ENCODE measurements at places on chromosomes 1 and 21.

- DNase-seq, result no peak
These were observed 767 bp upstream of the EGLN1 start for GRCh38 chr1:231422798-231423309.

DNA sequence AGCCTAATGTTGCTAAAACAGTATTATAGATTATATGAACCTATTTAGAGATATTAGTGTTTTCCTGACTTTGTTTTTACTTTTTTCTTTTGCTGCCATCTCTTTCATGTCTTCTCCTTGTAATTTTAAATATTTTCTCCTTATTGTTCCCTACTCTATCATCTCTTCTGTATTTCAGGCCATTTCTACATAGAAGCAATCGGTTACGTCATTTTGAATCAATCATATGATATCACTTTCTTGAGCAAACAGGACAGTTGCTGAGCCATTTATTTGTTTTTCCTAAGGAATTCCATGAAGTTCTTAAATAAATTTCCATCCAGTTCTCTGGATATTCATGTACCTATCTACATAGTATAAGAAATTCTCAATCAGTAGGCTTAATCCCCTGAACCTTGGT lies 287.2 kb downstream of the NUF2 start:
- DNase-seq, result no peak

GRCh38 chr1:8463144-8463927 lies 145.4 kb downstream of the SLC45A1 start:
- DNase-seq, result no peak

DNA sequence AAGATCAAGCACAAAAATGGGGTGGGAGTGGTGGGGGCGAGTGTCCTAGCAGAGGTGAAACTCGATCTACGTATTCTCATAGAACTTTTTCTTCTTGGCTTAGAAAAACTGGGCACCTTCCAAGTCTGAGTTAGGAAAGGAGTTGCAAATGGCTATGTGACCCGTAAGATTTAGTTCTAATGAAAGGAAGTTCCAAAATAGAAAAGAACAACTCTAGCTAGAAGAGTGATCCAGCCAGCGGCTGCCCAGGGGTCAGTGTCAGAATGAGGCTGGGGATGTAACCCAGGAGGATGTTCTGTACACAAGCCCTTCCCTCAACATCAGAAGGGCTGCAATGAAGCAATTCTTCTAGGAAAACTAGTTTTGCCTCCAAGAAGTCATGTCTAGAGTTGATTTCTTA lies 5.2 kb downstream of the MTARC1 start:
- DNase-seq, result no peak

- no peak for DNase-seq
These were observed 122.4 kb downstream of the AKT3 start for GRCh38 chr1:243727503-243728203.

DNA sequence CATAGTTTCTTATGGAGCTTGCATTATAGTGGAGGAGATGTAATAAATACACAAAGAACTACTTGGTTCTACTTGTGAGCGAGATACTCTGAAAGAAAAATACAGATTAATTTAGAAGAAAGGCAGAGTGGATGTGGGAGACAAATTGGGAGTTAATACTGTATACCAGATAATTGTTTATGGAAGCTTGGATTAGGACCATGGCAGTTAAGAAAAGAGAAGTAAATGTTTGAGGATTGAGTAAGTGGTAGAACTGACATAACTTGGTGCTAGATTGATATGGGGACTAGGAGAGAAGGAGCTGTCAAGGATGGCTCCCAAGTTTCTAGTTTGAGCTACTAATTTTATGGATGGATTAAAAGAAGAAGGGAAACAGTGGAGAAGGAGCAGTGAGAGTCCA lies 47.3 kb downstream of the INKA2 start:
- no peak for DNase-seq

- DNase-seq, result no peak
These were observed 30.8 kb upstream of the GTF2B start for GRCh38 chr1:88922214-88922613.

DNA sequence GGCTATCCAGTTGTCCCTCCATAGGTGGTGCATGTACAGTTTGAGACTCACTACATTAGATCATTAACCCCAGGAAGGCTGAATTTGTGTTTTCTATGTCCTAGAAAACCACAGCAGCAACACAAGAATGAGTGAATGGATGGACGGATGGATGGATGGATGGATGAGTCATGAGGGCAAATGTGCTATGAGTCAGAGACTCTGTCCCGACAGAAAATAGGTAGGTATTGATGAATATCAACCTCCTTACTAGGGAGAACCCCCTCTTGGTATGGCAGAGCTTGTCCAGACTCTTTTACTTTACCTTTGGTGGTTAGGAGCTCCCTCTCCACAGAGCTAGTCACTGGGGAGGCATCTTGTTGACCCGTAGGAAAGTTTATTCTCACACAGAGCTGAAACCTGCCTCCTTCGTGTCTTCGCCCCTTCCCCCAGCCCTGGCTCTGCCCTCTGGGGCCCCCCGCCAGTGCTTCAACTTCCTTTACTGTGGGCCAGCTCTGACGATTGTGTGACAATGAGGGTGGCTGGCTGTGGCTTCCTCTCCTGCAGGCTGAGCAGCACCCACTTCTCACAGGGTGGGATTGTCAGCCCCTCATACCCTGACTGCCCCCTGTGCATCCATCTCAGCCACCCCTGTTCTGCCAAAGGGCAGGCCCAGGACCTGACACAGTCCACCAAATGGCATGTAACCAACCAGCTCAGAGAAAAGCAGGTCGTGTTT lies 145.2 kb downstream of the FOXD2 start:
- peak; percentile 20 for DNase-seq

GRCh38 chr1:4684864-4685522 lies 30.6 kb downstream of the AJAP1 start:
- DNase-seq, result no peak

DNA sequence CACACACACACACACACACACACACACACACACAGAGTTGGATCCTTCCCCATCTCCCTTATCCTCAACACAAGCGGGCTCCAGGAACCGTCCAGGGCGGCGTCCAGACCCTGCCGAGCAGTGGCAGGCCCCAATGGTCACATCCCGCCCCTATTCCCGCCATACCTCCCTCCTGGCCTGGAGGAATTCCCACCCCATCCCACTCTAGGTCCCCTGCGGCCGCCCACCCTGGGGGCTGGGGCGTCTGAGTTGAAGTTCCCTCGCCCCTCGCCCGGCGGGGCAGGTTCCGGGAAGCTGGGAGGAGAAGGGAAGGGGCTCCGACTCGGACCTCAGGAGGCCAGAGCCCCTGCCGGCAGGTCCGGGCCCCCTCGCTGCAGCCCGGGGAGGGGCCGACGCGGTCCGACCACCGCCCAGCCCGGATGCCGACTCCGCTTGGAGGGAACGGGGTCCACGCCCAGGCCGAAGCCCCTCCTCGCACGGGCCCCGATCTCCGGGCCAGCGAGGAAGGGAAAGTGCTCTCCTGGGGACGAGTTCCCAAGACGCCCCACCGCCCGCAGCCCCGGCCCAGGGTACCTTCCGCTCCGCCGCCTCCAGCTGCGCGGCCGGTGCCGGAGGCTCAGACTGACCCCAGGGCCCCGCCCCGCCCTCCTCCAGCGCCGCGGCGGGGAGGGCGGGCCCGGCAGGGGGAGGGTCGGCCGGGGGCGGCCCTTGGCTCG lies at the start of gene RHOC:
RHOC (minus strand) TSS at position 623 of the 716 bp plus-strand sequence. CDS start 3,328 bp downstream, outside the sequence.
- DNase-seq, result peak; percentile 70

DNA sequence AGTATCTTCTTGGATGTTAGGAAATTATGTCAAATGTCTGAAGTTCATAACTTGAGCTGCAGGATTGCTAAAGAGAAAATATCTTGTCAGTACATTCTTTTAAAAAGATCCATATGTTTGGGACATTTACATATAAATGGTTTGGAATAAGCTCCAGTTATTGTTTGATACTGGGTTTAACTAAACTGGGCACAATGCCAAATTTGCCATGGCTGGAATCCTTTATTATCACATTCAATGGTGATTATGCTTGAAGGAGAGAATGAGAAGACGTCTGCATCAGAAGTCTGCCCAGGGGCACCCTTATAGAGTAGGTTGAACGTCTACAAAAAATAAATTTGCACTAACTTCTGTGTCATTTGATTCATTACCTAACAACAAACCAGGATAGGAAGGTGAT lies 652.5 kb downstream of the AMY1C start:
- DNase-seq, result no peak

DNA sequence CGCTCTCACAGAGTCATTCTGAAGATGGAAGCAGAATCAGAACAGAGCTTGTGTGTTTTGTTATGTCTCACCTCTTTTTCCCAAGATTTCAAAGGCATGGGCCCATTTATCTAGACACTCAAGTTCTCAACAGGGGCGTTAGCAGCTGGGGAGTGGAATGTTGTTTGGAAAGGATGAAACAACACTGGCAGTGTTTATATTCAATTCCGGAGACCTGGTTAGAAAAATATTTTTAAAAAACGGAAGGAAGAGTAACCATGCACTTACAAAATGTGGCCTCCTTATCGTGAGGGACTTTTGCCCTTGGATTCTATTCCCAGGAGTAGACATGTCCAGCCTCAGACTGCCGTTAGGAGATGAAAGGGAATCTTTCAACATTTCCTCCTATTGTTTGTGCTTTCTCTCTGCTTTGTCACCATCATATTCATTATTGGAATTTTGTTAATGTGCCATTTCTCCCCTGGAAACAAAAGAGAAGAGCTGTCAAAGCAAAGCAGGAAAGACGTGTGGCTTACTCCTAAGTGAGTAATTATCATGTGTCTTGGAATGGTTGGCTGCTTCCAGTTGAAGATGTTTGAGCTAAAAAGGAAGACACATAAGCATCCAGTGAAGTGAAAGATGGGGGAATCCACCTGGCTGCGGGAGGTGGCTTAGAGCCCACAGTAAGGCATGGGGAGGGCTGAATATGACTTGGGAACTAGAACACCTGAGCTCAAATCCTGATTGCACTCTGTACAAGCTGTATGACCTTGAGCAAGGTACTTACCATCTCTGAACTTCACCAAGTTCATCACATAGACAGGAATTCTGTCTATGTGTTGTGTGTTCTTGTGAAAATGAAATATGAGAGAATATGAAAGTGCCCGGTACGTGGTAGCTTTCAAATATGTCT lies 71.7 kb upstream of the JUN start:
- no peak for DNase-seq

DNA sequence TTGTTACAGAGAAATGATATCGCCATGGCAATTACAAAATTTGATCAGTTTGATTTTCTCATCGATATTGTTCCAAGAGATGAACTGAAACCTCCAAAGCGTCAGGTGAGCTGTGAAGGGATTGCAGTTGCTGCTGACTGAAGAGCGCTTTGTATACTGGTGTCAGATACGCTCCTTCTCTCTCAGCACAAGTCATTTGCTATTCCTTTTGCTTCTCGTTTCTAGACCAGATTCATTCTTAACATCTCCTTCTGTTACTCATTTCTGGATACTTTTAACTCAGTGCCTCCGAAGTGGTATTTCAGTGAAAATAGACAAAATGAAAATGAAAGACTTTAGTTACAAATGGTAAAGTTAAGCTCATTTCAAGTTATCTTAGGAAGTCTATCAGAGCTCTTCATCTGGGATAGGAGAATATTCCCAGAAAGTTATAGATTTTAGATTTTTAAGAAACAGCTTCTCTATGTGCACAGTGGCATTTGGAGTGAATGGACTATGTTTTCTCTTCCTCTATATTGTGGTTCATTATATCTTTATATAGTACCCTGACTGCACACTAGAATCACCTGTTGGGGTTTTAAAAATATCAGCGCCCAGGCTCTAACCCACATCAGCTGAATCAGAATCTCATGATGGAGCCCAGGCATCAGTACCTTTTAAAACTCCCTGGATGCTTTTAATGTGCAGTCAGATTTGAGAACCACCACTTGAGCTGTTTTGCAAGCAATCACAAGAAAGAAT lies 30.3 kb upstream of the KCNQ4 start:
- no peak for DNase-seq

- DNase-seq, result peak; percentile 34
These were observed 86.8 kb downstream of the LRRC8C start for GRCh38 chr1:89719502-89720306.

- DNase-seq, result peak; percentile 27
These were observed 2.6 kb downstream of the RNF220 start for GRCh38 chr1:44407430-44408211.

DNA sequence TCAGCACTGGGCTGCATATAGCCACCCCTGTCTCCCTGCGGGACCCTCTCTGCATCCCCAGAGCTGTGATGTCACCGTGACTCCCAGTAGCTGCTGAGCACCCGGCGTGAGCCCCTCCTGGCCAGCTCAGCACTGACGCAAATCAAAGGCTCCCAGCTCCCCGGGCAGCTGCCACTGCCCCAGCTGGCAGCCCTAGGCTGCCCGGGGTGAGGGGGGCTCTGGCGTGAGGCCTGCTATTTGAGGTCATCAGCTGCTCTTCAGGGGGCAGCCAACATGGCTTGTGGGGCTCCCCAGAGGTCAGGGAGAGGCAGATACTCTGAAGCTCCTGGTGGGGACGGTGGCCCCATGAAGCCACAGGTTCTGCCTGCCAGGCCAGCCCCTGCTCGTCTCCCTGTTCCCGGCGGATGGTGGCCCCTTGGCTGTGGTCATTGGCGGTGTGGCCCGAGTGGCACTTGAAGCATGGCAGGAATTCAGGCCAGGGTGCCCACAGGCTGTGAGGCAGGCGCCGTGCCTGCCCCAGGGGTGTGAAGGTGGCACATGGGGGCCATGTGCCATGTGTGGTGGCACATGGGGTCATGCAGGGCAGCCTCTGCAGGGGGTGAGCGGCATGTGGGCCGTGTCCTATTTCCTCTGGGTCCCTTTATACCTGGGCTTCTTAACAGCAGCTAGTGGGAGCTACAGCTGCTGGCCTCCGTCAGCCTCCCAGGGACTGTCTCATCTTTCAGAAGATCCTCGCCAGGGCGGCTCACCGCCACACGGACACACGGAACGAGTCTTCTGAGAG lies 85.4 kb downstream of the SIK1 start:
- DNase-seq, result no peak

- no peak for DNase-seq
These were observed 497 bp downstream of the PKLR start for GRCh38 chr1:155300553-155301329.

DNA sequence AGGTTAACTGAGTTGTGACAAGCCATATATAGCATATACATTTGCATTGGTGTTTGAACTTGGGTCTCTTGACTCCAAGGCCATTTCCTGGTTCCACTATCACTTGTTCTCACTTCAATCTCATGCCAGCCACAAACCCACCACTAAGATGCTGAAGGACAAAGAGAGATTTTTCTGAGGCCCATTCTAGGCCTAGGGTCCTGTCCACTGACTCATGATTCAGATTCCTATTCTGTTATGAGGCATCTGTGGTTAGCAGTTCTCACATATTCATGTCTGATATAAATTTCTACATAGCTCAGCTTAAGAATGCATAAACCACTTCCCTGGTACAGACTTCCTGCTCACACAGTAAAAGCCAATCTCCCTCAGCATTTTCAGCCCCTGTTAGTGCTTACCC lies 326.1 kb upstream of the BEND5 start:
- no peak for DNase-seq
